Mucosa of gallbladder (tissue), 1 donor: ENCODE measurements at places on chromosomes 3 and 15. TPM values are rescaled to one million over a fixed set of nuclear protein-coding genes. Genes with fewer than 3 reads are reported as not detected.

SLC24A1 gene
- total RNA-seq = 8.7 TPM

SEMA4B gene
- total RNA-seq = 79.7 TPM

TM4SF1 gene
- 139 TPM for total RNA-seq

SCN11A gene
- total RNA-seq = 0.09 TPM

DNAJA4 gene
- 36.9 TPM for total RNA-seq
